ENCODE measurements at places on chromosomes 11 and 22. TPM values are rescaled to one million over a fixed set of nuclear protein-coding genes. Genes with fewer than 3 reads are reported as not detected.

Gene TRIM48
- not detected for total RNA-seq

Gene LMO1
- total RNA-seq = not detected

Gene OR9G1
- not detected for total RNA-seq

Gene CD3G
- 201 TPM for total RNA-seq

Gene SLC17A6
- total RNA-seq = not detected

Gene OR52A1
- total RNA-seq = not detected
